Muscle of back (tissue), 13 donors: ENCODE measurements at places on chromosomes 7 and 10.

GRCh38 chr10:99449023-99449422, 18.6 kb upstream of the GOT1 start:
- no peak for DNase-seq

DNA sequence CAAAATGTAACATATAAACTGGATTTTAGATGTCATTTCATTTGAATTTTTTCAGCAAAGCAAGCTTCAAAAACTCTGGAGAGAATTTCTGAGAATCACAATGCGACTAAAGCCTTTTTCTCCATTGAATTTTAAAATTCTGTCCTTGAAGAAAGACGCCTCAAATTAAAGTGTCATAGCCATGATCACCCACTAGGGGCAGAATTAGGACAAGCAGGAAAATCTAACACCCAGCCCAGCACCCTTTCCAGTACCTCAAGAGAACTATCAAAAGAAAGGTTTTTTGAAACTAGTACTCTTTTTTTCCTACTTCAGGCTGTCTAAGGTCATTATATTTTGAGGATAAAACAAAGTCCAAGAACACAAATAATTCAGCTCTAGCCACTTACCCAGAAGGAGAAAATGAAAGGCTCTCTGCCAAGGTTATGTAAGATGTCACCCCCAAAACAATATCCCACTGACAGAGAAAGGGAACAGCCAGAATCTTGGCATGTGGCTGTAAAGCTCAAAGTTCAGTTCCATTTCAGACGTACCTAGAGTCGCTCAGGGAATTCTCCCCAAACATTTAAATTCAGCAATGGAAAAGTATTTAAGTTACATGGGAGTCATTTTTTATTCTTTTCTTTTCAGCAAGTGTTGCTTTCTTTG, 299.4 kb downstream of the SNX13 start:
- peak; percentile 33 for DNase-seq

GRCh38 chr7:72055426-72055825, 356.7 kb downstream of the CALN1 start:
- DNase-seq: no peak

DNA sequence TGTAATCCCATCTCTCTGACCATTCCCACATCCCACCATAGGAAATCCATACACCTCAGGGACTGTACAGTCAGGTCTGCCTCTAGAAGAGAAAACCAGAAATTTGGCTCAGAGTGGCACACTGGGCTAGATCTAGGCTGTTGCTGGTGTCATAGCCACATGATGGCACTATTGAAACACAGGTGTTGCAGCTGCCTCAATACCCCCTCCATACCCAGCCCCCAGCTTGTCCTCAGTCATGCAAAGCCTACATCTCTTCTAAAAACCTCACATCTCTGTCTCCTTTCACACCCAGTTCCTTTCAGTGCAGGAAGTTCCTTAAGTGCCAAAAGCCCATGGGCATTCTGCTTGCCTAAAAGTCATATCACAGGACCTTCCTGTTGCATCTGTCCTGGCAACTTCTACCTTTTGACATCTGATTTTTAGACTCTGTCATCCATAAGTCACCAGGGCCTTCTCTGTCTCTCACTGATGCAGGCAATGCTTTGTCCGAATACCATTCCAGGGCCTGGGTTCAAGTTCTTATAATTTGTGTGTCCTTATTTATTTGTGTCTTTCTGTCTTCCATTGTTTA, 27.0 kb upstream of the HIBADH start:
- DNase-seq: no peak

DNA sequence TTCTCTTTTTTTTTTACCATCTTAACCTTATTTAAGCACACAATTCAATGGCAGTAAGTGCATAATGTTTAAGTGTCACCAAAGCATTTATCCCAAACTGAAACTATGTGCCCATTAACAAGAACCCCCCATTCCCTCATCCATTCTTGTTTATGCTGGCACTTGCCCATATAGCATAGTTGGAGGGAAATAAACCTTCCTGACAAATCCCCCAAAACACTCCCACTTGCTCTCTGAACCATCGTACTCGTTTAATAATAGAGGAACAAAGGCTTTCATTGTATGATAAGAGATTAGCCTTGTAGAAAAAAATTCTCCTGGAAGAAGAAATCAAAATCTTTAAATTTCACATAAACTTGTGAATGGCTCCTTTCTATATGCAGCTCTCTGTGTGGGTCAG, 26.4 kb upstream of the KCNMA1 start:
- no peak for DNase-seq

GRCh38 chr7:42448901-42449300, 211.9 kb upstream of the GLI3 start:
- DNase-seq: no peak
